ENCODE measurements at places on chromosomes 3 and 15.

DNA sequence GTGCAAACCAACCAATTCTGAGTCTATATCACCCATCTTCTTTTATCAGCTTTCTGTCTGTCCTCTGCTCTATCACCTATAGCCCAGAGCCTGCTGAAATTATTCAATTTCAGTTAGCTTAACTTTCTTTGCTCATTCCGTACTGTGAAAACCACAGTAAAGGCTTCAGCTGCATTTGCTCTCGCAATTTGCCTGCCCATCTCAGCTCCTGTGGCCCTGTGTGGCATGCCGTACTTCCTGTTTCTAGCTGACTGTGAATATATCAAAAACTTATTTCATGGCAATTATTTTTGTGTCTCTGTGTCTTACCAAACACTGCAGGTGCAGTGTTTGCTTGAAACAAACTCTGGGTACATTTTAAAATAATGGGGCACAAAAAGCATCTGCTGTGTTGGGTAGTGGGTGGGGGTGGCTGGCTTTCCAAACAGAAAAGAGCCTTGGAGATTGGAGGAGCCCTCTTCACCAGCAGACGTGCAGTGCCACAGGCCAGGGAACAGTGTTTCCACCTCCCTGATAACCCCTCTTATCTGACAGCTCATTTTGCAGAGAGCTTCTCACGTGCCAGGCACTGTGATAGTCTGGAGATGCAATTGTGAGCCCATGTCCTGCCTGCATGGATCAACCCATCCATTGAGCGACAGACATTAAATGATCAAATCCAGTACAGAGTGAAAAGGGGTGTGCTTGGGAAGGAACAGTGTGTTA lies 45.2 kb downstream of the GASK1A start:
- peak; percentile 72 for DNase-seq

DNA sequence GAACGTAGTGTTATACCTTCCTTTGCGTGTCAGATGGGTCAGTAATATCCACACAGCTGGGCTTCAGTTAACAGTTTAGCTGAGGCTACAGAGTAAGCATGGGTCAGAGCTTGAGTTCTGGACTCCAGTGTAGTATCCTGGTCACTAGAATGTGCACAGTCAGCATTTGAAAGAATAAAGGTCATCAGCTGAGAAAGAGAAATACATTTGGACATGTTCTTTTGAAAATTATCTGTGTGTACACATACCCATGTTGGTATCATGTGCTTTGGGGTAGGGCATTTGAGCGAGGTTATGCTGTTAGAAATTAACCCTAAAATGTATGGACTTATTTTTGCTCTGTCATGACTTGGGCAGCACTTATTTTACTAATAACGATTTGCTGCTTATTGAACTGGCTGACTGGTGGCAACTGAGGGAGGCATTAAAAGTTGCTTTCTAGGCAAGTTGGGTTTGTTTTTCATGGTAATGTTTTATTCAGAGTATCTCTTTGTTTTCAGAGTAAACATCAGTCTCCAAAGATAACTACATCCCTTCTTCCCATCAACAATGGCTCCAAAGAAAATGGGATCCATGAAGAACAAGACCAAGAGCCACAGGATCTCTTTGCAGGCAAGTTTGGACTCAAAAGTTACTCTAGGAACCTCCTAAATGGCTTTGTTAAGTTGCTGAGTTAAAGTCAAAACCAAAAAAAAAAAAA lies 16.4 kb downstream of the SNX1 start:
- DNase-seq = no peak

DNA sequence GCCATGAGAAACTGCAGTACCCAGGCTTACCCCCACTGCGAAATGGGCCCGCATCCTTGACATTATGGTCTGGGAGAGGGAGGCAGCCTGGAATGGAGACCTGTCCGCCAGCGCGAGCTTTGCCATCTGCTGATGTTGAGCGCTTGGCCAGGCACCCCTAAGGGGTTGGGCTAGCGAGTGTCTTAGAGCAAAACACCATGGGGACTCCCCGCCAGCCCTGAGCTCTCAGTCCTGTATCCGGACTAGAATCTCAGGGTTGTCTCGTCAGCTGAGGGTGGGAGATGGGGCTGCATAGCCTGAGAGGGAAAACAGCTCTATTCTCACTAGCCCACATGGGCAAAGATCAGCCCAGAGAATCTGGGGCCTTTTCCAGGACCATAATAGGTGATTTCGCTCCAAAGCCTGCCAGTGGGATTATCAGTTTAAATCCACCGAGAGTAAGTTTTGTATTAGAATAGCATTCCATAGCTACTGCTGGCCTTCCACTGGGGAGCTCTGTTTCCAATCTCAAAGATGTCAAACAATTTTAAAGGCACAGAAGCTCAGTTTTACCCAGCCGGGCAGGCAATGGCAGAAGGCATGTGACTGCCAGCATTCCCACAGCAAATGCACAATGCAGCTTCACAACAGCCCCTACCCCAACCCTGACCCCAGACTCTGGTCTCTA lies 167.5 kb upstream of the TPM1 start:
- no peak for DNase-seq

DNA sequence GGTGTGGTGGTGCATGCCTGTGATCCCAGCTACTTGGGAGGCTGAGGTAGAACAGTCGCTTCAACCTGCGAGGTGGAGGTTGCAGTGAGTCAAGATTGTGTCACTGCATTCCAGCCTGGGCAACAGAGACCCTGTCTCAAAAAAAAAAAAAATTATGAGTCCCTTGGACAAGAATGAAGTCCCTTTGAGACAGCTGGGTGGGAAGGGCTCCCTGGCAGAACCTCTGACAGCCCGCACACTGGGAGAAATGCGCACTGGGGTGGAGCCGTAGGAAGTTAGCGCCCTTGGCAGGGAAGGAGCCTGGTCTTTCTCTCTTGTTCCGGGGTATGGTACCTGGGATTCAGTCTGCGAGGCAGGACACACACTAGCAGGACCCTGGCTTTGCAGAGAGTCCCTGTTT lies 51.4 kb downstream of the SLC30A4 start:
- DNase-seq = no peak

GRCh38 chr3:159804726-159805410 lies 183.8 kb upstream of the IL12A start:
- no peak for DNase-seq

DNA sequence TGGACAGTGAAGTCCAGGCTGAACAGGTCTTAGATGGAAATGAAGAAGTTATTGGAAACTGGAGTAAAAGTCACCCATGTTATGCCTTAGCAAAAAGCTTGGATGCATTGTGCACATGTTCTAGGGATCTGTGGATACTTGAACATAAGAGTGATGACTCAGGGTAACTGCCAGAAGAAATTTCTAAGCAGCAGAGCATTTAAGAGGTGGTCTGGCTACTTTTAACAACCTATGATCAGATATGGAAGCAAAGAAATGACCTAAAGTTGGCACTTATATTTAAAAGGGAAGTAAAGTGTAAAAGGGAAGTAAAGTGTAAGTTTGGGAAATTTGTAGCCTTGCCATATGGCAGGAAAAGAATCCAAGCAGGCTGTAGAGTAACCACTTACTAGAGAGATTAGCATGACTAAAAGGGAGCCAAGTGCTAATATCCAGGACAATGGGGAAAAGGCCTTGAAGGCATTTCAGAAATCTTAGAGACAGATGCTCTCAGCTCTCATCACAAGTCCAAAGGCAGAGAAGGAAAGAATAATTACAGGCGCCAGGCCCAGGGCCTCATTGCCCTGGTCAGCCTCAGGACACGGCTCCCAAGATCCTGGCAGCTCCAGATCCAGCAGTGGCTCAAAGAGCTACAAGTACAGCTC lies 73.9 kb upstream of the KCNH8 start:
- no peak for DNase-seq

DNA sequence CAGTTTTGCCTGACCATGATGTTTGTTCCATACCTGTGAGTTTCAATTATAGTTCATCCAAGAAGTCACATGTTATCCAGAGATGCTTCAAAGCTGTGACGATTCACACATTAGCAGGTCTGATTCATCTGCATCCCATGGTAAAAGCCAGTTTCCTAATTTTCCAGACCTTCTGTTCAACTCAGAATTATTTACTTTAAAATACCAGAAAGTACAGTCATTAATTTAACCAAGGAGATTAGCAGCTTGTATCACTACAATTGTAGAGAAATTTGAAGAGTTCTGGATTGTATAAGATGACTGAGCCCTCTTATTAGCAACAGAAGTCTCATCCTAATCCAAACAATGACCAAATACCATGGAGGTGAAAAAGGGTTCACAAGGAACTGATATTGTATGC lies 76.1 kb upstream of the THBS1 start:
- no peak for DNase-seq

DNA sequence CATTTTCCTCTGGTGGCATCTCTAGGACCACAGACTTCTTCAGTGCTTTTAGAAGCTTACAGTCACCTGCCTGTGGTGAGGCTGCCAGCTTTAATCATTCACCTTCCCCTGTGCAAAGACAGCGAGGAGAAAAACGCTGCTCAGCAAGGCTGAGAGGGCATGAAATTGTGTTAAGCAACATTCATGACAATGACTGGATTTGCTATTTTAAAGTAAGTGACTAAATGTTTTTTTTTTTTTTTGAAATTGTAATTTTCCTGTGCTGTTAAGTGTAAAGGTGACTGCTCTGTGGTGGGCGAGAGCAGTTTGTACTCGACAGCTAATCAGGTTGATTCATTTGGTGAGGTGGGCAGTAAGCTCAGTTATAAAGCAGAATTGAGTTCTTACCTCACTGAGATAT lies 240.4 kb downstream of the NSUN3 start:
- no peak for DNase-seq

GRCh38 chr3:153038779-153039178 lies 123.2 kb upstream of the RAP2B start:
- DNase-seq = no peak

GRCh38 chr3:88075497-88075896 lies 16.4 kb downstream of the ZNF654 start:
- no peak for DNase-seq

DNA sequence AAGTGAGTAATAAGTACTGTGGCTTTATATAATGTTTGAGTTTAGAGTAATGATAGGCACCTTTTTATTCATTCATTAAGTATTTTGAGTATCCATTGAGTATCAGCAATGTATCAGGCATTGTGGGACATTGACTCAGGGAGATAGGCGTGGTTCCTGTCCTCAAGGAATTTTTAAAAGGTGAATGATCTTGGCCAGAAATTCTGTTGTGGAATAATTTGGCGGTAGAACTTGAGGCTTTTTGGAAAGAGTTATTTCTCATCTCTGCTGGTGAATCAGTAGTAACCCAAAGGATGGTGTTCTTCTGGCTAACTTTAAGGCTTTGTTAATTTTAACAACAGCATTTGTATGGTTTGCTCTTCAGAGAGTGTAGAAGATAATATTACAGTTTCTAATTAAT lies 2.0 kb downstream of the RAB7A start:
- no peak for DNase-seq

- no peak for DNase-seq
Measured at GRCh38 chr3:171614318-171614921, 154.2 kb upstream of the TNIK start.

- no peak for DNase-seq
Measured at GRCh38 chr15:49860101-49860500, 239.3 kb downstream of the DTWD1 start.

- DNase-seq = no peak
Measured at GRCh38 chr3:118742760-118743159, 291.9 kb downstream of the IGSF11 start.

DNA sequence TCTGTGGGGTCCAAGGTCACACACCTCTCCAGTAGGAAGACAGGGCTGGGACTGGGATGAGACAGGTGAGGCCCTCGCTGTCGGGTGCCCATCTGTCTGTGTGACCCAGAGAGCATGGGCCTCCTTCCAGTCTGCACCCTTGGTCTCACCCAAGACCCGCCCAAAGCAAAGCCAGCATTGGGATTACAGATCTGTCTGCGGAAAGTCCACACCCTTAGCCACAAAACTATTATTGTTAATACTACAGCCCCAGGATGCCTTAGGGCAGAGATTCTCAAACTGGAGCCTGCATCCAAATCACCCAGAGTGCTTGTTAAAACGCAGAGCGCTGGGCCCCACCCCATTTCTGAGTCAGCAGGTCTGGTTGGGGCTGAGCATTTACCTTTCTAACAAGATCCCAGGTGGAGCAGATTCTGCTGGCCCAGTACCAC lies 58.5 kb upstream of the ZNF148 start:
- DNase-seq = no peak
